Osteocyte (in vitro differentiated cells): ENCODE measurements at places on chromosomes 7 and 10.

GRCh38 chr10:78627254-78627795, 441.4 kb upstream of the ZMIZ1 start:
- DNase-seq: peak; percentile 38

DNA sequence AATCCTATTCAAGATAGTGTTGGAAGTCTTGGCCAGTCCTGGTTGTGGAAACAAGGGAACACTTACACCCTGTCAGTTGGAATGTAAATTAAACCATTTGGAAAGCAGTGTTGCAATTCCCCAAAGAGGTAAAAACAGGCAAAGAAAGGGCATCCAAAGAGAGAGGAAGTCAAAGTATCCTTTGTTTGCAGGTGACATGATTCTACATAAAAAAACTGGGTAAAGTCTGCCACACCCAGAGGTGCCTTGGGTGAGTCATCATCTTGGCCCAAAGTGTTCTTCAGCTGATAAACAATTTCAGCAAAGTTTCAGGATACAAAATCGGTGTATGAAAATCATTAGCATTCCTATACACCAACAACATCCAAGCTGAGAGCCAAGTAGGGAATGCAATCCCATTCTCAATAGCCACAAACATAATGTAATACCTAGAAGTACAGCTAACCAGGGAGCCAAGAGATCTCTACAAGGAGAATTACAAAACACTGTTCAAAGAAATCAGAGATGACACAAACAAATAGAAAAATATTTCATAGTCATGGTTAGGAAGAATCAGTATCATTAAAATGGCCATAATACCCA, 278.7 kb downstream of the SDK1 start:
- DNase-seq: no peak

- DNase-seq: no peak
Observed at GRCh38 chr10:100879741-100880360, 32.9 kb upstream of the SLF2 start.

DNA sequence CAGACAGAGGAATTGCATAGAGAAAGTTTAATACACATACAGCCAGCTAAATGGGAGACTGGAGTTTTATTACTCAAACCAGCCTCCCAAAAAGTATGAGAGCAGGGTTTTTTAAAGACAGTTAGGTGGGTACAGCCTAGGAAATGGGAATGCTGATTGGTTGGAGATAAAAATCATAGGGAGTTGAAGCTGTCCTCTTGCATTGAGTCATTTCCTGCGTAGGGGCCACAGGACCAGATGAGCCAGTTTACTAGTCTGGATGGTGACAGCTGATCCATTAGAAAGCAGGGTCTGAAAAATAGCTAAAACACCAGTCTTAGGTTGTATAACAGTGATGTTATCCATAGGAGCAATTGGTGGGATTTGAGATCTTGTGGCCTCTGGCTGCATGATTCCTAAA, 76.1 kb upstream of the POM121L12 start:
- DNase-seq: no peak

DNA sequence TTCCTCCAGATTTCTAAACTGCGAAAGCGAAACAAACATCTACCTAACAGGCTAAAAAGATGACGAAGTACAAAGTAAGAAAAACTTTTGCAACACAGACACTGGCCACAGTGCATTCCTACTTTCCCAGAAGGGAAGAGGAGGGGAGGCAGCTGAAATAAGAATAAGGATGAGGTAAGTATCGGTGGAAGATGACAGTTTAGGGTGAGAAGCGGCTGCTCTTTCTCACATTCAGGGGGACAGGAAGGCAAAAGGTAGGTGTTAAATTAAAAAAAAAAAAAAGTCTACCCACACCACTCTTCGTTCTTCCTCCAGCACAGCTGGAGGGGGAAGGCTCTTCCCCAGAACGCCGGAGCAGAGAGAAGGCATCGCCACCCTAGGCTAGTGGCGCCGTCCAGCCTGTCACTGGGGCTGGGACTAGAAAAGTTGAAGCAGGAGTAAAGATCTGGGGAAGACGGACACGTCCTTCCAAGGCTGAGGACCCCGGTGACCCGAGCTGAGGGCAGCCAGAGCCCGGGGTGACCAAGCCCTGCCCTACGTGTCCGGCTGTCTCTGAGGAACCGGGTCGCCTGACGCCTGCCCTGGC, 846 bp downstream of the DNAJC1 start:
- no peak for DNase-seq

DNA sequence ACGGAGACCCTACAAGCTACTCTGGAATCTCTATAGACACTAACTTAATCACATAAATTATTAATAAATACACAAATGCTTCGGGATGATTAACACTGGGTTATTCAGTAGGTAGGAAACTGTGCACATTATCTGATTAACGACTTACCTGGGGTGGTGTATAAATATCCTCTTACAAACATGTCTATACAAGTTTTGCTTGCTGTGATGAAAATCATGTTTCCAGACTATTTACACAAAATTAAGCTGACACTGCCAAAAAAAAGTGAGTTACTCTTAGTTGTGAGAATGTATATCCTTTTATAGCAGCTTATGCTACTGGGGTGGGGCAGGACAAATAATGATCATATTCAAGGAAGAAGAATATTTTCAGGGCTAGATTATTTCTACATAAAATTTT, 314.6 kb downstream of the C7orf25 start:
- no peak for DNase-seq

DNA sequence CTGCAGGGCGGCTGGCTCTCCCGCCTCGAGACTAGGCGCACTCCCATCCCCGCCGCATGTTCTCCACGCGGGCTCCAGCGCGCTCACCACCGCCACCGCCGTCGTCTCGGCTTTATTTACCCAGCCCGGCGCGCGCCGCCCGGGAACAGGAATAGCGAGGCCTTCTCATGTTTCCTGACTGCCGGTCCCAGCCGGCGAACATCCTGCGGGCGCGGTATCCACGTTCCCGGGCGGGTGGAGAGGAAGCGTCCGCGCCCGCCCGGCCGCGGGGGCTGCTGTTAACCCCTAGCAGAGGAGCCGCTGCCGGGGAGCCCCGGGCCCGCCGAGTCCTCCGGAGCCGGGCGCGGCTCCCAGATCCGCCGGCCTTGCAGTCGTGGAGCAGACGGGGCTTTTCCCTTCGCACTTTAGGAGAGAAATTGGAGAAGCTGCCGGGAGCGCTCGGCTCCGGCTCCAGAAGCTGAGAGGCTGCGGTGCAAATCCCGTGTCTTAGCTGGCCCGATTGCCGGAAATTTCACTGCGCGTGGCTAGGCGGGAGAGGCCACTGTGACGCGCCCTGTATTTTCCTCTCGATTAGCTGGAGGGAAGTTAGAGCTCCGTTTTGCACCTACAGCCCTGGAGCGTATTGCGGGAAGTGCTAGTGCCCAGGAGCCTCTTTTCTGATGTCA, at the start of gene MKX:
Gene MKX, minus strand, starts transcription at position 88 of the 665 bp plus-strand sequence. CDS start 2,404 bp downstream, outside the sequence.
- peak; percentile 91 for DNase-seq

GRCh38 chr7:5283421-5284303, 919 bp downstream of the SLC29A4 start:
- no peak for DNase-seq
